PC-3 (cell line): ENCODE measurements at places on chromosomes 13 and 19. TPM values are rescaled to one million over a fixed set of nuclear protein-coding genes. Genes with fewer than 3 reads are reported as not detected.
A peak's percentile ranks its signal among the peaks of the same experiment; 100 is the strongest.

DNA sequence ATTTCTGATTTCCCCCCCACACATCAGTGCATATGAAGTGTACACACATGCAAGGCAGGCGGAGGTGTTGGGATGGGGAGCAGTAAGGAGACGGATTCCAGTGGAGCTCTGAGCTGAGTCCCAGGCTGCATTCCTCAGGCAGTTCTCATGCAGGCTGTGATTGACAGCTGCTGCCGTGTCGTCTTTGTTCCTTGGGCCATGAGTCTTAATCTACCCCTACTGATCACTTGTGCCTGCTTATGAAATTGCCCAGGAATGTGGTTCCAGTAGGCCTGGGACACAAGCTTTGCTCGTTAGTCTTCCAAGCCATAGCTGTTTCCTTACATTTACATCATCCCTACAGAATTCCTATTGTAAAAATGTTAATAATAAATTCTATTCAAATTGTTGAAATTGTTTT is 1241.9 kb downstream of the UQCRFS1 start:
- peak; percentile 7 for DNase-seq

DNA sequence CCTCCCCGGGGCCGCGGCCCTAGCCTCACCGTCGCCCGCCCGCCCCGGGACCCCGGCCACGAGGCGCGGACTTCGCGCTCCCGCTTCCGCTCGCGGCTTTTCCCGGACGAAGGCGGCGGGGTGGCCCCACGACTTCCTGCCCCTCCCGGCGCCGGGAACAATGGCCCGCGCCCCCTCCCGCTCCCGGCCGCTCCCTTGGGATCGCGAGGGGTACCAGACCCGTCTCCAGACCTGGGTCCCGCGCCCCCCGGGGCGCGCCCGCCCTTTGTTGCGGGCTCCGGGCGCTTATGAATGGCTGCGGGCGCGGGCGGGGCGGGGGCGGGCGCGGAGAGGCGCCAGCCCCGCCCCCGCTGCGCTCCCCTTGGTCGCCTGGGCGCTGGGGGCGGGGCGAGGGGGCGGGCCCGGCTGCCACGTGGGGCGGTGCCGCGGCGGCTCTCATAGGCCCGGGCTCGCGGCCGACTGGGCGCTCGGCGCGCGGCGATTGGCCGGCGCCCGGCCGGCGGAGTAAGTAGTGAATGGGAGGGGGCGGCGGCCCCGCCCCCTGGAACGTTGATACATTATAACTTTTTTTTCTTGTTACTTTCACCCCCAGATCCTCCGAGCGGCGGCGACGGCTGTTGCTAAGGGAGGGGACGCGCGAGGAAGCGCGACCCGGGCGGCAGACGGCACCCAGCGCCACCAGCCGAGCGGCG is 1.1 kb downstream of the MIDN start:
- peak; percentile 88 for DNase-seq

- DNase-seq: no peak
Observed at GRCh38 chr19:31294189-31294588, 55.0 kb downstream of the TSHZ3 start.

DNA sequence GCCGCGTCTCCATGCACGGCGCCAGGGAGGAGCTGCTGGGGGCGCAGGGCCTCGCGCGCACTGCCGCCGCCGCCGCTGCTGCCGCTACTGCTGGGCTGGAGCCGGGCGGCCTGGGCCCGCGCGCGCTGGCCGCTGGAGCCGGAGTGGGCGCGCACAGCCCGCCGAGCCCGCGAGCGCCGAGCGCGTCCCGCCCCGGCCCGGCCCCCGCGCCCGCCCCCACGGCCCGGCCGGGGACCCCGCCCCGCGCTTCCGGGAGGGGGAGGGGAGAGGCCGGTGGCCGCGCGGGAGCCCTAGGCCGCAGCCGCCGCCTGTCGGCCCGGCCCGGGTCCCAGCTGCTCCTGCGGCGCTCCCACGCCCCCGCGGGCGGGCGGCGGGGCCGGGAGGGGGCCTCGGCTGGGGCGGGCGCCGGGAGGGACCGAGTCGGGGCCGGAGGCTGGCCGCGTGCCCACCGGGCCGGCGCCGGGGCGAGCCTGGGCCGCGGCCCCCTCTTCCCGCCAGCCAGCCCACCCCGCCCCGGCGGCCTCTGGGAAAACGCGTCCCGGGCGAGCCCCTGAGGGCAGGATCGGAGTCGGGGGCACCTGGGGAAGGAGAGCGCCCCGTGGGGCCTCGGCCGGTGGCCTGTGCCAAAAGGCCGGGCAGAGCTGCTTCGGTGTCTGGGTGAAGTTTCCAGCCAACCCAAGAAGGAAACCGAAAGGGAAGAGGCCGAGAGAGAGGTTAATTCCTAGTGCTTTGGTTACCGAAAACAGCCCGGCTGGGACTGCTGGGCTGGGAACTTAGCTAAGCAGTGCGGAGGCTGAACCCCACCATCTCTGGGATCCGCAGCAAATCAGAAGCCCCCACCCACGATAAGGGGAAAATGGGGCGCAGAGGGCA is at the start of gene STK24:
Gene STK24 (minus strand): TSS at position 145 of the 873 bp plus-strand sequence. CDS start 321 bp downstream, outside the sequence.
- DNase-seq: peak; percentile 69

GRCh38 chr19:48196933-48197665 is 26.6 kb downstream of the ZSWIM9 start:
- DNase-seq: no peak

DNA sequence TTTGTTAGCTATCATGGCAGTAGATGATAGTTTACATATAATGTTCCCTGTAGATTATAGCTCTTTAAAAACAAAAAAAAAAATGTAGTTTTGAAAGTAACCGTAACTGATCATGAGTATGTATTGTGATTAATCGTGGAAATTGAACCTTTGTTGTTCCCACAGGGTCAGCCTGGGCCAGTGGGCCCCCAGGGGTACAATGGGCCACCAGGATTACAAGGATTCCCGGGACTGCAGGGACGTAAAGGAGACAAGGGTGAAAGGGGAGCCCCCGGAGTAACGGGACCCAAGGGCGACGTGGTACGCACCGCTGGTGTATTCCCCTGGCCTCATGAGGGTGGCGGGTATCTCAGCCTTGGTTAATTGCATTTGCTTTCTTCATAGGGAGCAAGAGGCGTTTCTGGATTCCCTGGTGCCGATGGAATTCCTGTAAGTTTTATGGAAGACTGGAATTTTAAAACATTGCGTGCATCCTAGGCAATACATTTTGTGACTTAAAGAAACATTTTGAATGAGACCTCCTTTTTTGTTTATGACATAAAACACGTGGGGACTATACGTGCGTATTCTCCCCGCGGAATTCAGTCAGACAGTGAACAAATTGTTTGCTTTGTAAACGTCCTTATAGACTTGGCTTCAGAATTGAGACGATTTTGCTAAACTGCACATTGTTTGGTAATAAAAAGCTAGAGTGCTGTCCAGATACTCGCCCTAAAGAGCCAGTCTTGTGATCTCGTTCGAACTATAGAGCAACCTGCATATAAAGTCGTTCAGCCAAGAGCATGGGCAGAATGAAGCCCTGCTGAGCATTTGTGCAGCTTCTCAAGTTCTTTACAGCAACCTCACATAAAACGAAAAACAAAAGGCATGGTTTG is 117.7 kb downstream of the COL4A2 start:
- DNase-seq: no peak

DNA sequence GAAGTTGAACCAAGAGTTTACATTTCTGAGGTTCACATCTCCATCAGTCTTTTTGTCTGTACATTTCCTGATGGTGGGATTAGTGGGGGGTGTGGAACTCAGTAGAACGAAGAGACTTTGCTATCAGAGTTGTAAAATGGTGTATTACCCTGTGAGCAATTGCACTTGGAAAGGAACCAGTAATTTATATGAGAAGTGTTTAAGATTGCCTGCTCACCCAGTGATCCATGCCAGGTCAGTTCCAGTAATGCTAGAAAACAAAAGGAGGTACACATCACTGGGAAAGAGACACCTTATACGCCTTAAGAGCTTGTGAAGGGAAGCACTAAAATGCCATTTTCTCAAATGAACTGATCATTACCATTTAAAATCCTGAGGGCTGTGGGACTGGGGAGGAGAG is 7.5 kb upstream of the DACH1 start:
- DNase-seq: no peak

Gene ZBTB7A
- 16.7 and 40.2 TPM in 2 replicates for total RNA-seq

Gene ERVV-1
- total RNA-seq: not detected in 2 replicates

Gene KLK3
- not detected in 2 replicates for total RNA-seq

Gene LILRA5
- total RNA-seq: not detected in 2 replicates
